ENCODE measurements at places on chromosomes 4 and X.

DNA sequence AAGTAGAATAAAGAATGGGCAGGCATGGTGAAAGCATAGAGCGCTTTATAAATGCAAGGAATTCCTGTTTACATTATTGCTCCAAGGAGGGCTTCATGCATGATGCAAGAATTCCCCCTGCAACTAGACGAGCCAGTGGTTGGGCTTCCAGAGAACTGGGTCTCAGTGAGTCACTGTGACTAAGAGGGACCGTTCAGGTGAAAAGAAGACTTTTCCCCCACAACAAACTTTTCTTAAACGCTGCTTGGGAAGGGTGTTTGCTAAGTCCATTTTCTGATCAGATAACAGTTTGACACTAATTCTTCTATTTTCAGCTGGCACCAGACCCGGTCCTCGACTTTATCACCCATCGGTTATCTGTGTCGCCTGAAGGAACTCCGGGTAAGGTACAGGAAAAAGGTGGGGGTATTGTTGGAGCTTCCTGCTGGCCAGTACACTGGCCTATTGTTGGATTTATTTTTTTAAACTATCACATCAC, 40.1 kb downstream of the LDB2 start:
- no peak for DNase-seq

DNA sequence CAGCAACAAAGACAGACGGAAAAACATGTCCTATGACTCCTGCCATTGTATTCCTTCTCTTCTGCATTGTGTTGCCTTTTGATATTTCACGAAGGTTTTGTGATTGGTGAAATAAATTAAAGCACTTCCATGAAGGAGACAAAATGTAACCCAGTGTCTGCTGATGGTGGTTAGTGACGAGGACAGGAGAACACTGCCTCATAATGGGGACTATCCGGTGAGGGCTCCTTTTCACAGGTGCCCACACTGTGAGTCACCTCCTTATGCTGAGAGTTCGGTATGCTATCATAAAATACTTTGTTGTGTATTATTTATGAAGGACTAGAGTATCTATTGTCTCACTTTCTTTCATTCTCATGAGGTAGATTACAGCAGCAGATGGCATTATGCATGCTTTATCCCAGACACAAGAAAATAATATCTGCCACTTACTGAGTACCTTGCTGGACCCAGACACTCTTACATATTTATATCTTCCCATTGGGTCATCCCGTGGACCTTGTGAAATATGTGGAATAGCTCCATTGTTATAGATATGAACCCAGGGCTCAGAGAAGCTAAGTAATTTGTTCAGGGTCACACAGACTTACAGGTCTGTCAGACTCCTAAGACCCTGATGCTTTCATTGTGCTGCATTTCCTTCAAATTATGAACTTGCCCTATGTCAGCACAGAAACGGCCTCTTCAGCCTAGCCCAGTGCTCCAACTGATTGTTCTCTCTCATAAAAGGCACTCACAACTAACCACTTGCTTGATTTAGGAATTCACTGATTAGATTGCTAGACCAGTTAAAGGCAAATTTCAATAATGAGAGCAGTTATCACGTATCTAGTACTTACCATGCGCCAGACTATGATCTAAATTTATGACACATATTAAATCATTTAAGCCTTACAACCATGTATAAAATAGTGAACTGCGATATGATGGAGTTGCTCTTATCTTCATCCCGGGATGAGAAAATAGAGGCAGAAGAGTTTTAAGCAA, 31.2 kb downstream of the PLS3 start:
- no peak for DNase-seq

DNA sequence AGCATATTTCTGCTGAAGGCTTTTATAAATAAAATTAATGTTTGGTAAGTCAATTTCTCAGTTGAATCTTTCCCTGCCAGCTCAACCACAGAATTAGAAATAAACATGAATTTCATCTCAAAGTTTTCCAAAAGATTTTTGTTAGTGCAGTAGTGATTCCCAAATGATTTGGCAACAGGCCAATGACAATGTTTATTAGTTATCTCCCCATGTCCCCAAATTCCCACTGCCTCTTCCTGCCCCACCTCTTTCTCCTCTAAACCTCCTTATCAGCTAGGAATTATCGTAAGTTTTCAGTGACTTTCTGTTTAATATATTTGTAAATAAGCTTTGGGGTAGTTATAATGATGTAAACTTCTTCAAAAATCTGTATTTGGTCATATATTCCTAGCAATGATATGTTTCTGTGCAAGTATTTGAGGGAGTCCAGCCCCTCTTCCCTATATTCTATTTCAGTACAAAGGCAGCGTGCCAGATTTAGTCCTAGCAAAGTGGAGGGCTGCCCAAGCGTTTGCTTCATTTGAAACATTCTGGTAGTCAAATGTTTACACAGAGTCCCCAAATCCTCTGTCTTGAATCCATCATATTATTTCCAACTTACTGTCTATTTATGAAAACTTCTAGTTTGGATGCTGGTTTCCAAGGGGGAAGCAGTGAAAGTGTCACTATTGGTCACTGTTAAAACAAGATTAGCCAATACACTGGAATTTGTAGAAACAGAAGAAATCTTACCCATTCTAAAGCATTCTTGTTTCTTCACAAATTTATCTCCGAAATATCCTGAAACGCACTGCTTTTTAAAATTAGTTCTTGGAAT, 33.7 kb upstream of the ANKRD50 start:
- DNase-seq, result no peak

- DNase-seq, result no peak
Measured at GRCh38 chr4:36753048-36753447, 471.6 kb downstream of the DTHD1 start.

DNA sequence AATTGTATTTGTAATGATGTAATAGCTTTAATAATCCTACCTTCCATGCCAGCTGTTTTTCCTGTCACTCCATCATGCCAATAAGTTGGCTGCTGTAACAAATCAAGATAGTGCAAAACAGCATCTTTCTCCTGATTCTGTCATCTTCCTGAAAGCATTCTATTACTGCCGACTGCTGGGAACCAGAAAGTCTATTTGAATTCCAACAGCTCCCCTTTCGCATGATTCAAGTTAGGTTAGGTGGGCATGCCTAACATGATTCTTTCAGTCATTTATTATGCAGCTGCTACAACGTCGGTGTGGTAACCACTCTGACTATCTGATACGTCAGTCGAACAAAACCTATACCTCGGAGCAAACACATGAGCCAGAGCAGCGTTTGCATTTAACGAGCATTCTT, 127.9 kb upstream of the DMD start:
- DNase-seq, result no peak

GRCh38 chrX:103565752-103566151, 19.6 kb upstream of the TCEAL4 start:
- DNase-seq, result no peak

- no peak for DNase-seq
Measured at GRCh38 chr4:155759372-155760252, 791 bp downstream of the GUCY1B1 start.

DNA sequence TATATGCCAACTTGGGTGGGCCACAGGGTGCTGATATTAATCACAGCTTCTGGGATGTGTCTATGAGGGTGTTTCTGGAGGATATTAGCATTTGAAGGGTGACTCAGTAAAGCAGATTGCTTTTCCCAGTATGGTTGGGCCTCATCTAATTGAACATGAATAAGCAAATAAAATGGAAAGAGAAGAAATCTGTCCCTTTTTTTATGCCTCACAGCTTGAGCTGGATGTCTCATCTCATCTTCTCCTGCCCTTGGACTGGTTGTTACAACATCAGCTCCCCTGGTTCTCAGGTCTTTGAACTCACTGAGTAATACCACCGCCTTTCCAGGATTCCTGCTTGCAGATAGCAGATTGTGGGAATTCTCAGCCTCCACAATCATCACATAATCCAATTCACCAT, 1149.2 kb downstream of the PCDH18 start:
- DNase-seq, result no peak

DNA sequence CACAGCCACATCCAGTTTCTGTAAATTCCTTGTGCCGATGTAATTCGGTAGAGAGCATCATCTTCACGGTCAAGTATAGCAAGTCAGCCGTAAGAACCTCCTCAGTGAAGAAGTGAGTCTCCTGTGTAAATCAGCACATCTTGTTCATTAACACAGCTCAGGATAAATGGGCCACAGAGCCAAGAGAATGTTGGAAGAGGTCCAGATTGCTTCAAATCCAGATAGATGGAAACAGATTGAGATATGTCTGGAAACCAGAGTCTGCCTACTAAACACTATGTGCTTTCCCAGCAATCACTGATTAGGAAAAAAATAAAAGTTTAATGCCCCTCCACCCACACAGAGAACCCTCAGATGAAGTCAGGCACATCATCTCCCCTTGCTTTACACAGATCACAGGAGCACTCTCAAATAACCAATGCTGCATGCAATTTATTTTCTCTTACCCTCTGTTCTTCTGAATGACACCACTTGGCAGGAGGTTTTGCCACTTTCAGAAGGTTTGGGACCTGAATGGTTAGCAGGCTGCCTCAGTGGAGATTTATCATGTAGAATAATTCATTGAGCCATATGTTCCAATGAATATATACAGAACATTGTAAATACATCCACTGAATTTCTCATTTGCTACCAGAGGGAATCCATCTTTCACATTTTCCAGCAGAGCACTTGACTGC, 357.7 kb downstream of the C4orf33 start:
- DNase-seq, result no peak

- no peak for DNase-seq
Measured at GRCh38 chr4:30767147-30767845, 47.1 kb downstream of the PCDH7 start.

DNA sequence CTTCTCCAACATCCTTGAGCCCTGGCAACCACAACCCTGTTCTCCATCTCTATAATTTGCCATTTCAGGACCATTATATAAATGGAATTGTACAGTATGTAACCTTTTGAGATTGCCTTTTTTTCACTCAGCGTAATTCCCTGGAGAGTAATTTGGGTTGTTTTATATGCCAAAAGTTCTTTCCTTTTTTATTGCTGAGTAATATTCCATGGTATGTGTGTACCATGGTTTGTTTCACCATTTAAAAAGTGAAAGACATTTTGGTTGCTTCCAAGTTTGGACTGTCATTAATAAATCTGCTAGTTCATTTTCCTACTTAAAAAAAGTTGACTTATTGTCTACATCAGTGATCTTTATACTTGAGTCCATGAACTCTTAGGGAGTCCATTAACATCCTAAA, 33.0 kb upstream of the SMIM10 start:
- DNase-seq, result no peak

DNA sequence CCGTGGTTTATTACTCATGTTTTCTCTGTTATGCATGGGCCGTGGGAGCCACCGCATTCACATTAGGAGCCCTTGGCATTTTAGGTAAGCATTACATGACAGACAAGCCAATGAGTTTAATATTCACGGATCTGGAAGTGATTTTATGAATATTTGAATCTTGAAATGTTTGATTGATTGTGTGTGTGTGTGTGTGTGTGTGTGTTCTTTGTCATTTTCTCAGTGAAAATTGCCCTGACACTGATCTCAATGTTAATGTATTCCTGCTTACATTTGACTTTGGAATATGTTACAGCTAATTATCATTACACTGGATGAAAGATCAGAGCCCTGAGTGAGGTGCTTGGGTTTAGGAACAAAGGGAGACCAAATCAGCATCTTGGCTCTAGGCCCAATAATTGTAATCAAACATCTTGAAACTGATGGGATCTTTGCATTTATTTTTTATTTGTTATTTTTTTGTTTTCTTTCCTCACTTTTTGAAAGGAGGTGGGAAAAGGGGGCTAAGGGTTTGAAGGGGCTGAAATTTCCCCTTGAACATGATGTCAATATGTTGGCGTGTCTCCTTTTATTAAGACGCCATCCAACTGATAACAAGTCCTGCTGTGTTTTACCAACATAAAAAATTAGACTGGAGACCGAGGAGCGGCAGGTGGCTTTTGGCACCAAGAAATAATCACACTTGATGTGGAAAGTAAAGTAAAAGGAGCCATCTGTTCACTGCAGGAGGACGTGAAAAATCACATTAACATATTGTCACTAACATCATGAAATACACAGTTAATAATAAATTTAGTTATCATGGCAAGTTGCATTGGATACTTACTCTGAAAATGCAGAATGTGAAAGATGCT, 5.2 kb upstream of the GK2 start:
- no peak for DNase-seq

DNA sequence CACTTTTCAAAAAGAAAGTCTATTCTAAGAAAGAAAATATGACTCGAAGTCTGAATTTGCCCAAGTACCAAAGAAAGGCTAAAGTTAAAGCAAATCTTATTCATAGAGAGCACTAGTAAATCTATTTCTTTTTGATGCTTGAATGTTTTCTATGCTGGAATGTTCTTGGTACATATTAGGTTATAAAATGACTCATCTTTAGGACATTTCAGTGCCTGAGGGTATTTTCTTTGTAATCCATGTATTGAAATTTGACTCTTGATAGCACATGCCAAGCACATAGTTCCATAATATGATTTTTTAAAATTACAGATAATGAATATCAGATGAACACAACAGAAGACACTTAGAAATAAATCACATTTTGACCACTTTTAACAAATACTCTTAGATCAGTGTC, 232.8 kb downstream of the TRIML1 start:
- peak; percentile 27 for DNase-seq

- peak; percentile 52 for DNase-seq
Measured at GRCh38 chr4:20603671-20604313, 96.5 kb upstream of the PACRGL start.

Measured in LoVo (cell line).